ENCODE measurements at places on chromosomes 7 and 10.

DNA sequence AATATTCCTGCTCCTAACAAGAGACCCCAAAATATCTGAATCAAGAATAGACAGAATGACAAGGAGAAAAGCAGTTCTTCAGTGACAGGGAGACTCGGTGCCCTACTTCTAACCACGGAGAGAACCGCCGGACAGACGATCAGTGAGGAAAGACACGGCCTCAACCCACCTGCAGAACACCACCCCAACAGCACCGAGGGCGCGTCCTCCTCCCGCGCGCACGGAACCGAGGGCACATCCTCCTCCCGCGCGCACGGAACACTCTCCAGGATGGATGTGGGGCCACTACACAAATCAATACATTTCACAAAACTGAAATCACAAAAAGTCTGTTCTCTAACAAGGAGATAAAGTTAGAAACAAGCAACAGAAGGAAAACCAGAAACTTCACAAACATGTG, 9.7 kb upstream of the ADAM8 start:
- no peak for DNase-seq

DNA sequence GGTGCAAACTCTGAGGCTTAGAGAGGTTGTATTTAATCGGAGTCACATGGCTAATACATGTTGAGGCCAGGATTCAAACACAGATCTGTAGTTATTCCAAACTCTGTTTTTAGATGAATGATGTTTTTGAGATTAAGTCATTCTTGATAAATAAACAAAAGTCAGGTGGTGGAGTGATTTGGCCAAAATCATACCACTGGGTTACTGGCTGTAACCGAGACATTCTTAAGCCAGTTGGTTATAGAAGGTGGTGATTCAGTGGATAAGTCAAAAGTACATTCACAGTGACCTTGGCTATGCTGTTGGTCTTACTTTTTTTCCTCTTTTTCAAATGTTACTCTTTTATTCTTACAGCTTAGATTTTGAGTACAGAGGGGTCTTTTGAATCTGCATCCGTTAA, 361.4 kb downstream of the KIF20B start:
- peak; percentile 15 for DNase-seq

GRCh38 chr7:74418076-74418475, 35.6 kb upstream of the GTF2IRD1 start:
- DNase-seq: no peak

GRCh38 chr10:86878983-86879713, 78.3 kb downstream of the MMRN2 start:
- DNase-seq: no peak

- no peak for DNase-seq
These were observed 22.7 kb downstream of the HOXA1 start for GRCh38 chr7:27073076-27073475.

- DNase-seq: peak; percentile 95
These were observed 72.9 kb upstream of the CAV2 start for GRCh38 chr7:116426428-116427156.

- no peak for DNase-seq
These were observed 26.4 kb upstream of the CPA2 start for GRCh38 chr7:130240240-130240639.

GRCh38 chr10:14413523-14413922, 82.8 kb upstream of the FRMD4A start:
- no peak for DNase-seq

All from cardiac fibroblast (primary cell).